Stimulated activated CD4-positive, alpha-beta T cell treated with anti-CD3 and anti-CD28 coated beads, Interleukin-4, amount 100 ng/mL, for 1 hour (primary cell): ENCODE measurements at places on chromosomes 1 and 21.

DNA sequence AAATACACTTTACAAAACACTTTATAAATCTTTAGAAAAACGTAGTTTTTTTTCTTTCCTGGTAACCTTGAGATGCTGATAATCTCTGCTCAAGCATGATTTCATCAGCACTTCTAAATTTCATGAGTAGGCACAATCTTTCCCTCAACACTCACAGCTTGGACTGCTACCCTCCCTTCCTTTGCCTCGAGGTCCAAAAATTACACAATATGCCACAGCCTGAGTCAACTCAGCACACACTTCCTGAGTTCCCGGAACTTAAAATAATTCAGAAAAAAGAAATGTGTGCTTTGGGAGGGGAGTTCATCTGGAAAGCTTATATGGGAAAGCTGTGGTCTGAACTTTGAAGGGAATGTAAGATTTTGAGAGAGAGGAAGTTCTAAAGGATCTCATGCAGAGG, 5.9 kb downstream of the CLCA2 start:
- DNase-seq = no peak

- no peak for DNase-seq
Observed at GRCh38 chr1:175841738-175842187, 98.4 kb upstream of the TNR start.

DNA sequence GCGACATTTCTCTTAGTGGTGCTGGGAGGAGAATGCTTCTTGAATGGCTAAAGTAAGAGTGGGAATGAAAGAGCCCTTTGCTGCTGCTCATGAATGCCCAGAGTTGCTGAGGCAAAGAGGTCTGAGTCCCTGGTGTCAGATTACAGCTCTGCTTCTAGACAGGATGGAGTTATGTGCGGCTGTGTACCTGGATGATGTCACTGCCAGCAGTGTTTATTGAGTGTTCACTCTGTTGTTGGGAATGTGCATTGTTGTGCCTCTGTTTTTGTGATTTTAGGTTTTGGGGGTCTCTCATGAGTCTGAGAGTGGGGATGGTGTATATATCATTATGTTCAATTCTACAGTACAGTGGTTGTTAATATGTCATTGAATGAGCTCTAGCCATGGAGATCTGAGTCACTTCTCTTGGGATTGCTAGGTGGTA, 2.7 kb downstream of the CDC14A start:
- no peak for DNase-seq

DNA sequence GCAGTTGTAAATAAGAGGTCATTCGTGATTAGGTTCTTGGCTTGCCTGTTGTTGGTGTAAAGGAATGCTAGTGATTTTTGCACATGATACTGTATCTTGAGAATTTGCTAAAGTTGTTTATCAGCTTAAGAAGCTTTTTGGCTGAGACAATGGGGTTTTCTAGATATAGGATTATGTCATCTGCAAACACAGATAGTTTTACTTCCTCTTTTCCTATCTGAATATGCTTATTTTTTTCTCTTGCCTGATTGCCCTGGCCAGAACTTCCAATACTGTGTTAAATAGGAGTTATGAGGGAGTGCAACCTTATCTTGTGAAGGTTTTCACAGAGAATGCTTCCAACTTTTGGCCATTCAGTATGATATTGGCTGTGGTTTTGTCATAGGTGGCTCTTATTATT, 576.1 kb upstream of the RGS18 start:
- no peak for DNase-seq

DNA sequence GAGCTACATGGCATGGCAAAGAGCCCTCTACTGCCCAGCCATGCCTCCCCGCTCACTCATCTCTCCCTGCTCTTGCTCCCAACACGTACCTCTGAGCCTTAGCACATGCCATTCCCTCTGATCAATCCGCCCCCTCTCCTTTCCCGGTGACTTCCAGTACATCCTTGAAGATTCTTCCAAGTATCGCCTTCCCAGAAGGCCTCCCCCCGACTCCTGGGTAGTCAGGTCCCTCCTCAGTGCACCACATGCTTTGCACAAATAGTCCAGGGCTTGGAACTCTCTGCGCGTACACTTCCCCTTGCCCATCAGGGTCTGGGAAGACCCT, 77.0 kb upstream of the IFFO2 start:
- no peak for DNase-seq

- DNase-seq = no peak
Observed at GRCh38 chr1:221576268-221576667, 165.6 kb downstream of the DUSP10 start.

DNA sequence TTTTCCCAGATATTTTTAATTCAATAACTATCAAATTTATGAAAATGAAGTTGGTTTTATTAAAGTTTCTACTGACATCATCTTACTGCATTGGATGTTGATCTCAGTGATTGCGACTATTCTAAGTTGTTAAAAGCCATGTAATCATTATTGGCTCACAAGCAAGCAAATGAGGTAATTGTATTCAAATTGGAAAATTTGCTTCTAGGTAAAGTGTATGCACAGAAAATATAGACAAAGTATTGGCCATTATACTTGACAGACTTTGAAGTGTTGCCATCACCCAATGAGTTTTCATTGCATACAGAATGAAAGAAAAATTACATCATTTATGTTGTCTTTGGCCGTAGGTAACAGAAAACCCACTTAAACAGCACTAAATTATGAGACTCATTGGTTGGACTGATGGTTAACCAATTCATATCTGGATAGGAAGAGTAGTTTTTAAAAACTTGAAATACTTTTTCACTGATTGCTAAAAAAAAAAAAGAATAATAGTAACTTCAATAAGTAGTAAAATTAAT, 299.2 kb downstream of the USP25 start:
- no peak for DNase-seq

- no peak for DNase-seq
Observed at GRCh38 chr21:39003982-39004633, 179.1 kb downstream of the PSMG1 start.

DNA sequence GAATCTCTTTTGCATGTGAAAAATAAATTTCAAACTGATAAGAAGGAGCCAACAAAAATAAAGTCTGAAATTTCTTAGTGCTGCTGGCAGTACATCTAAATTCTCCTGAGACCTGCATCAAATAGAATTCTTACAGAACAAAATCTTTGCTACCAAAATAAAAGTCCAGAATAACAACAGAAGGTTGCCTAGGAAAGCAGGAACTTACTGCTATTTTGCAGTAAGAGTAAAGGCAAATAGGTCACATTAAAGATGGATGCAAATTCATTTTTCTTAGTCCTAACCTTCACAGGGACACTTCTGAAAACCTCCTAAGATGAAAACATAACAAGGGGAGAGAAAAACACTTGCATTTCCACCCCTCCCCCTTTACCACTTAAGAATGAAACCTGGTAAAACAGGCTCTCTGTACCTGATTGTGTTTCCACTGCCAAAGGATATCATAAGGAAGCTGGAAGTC, 59.0 kb downstream of the RUSC1 start:
- no peak for DNase-seq

DNA sequence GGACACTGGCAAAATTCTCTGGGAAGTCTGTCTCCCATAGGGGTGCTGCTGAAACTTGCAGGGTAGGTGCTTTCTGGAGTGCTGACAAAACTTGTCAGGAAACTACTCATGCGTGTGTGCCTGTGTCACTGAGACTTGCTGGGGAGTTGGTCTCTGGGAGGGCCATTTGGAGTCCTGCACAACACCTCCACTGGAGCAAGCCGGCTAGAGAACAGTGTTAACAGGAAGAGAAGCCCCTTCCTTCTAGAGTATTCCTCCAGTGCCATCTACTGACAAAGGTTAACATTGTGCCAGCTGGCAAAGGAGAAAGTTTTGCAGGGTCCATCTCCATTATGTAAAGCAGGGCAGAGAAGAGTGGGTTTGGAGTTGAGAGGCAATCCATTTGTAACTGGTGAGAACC, 30.0 kb downstream of the ZMYM4 start:
- no peak for DNase-seq

DNA sequence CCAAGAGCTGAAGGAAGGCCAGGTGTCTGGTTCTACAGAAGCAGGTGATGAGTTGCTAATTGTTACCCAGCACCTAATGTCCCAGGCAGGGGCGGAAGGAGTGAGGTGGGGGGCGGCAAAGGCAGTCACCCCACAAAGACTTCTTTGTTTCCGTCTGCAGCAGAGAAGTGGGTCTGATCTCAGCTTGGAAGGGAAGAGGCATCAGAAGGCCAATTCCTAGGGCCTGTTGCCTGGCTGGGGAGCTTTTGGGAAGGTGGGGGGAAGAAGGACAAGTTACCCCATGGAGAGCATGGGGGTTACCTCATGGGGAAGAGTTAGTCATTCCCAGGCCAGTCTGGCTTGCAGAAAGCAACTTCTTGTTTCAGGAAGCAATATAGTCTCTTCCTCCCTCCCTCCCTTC, 10.9 kb downstream of the IGSF21 start:
- DNase-seq = no peak

DNA sequence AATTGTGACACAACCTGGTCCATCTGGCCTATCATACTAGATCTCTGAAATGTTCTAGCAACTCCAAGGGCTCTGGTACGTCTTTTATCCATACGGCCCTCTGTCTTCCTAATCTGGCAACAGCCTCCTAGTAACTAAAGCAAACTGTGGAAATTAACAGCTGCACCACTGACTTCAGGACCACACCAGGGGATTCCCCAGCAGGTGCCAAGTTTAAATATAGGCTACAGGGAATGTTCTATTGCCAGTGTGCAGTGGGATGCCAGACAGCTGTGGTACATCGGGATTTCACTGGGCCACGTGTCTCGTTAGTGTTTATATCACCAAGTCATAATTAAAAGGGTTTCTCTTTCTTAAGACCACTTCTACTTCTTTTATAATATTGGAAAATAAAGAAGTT, 94.3 kb downstream of the RGS2 start:
- DNase-seq = no peak

DNA sequence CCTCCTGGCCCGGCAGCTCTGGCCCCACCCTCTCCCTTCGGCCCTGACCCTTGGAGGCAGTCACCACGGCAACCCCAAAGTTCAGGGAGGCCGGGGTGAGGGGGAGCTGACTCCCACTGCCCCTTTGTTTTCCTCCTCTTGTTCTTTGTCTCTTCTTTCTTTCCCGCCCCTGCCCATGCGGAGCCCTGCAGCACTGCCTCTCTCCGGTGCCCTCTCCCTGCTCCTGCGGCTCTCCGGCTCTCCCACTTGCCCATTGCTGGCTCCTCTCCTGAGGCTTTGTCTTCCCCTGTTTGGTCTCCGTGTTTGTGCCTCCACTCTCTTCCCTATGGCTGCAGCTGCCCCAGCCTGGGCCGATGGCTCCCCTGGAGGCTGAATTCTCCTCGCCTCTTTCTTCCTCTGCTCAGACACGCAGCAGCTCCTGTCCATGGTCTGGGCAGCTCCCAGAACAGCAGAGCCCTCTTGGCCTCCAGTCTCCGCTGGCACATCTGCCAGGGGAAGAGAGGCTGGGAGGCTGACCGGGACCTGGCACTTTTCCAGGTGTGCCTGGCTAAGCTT, 5.8 kb downstream of the CELSR2 start:
- DNase-seq = no peak

- DNase-seq = no peak
Observed at GRCh38 chr1:100627054-100627716, 89.2 kb downstream of the GPR88 start.

GRCh38 chr21:43800124-43800523, 10.7 kb downstream of the RRP1 start:
- DNase-seq = no peak

DNA sequence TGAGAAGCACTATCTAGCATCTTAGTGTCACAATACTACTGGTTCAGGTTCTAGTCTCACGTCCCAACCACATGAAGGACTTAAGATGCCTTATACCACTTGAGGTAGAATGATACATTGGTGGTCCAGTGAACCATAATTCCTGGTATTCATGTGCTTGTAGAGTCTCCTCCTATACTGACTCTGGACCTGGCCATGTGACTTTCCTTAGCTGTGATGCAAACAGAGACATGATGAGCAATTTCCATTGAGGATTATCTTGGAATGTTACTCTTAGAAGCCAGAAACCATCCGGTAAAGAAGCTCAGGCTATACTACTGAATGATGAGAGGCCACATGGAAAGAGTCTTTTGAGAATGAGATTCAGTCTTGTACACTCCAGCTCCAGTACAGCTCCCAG, 105.7 kb downstream of the NME7 start:
- DNase-seq = no peak

DNA sequence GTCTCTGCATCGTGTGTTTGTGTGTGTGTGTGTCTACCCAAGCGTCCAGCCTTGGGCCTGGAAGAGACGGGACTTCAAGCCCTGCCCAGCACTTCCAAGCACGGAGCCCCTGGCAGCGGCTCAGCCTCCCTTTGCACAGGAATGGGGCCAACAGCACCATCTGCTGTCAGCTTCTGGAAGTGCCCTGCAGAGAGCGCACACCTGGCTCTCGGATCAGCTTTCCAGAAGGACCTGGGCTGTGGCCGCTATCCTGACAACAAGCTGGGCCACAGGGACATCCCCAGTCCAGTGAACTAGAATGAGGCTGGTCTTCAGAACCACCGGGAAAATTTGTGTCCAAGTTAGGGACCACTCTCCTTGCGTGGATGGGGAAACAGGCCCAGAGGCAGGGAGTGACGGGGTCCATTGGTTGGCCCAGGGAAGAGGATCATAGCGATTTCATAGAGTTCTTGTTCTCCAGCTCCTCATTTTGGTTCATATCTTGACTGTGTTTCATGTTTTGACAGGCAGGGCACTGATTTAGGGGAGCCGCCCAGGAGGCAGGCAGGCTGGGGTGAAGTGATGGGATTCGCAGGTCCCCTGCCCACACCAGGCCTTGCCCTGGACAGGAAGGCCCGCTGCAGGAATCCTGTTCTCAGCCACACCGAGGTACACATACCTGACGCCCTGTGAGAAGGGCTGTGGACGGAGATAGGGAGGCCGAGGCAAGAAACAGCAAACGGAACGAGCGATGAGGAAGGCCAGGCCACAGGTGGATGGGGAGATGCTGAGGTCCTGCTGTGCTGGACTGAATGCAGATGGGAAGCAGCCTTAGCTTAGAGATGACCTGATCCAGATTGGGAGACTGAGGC, 38.4 kb downstream of the TAS1R2 start:
- peak; percentile 68 for DNase-seq
